ENCODE measurements at places on chromosomes 12 and 14.

DNA sequence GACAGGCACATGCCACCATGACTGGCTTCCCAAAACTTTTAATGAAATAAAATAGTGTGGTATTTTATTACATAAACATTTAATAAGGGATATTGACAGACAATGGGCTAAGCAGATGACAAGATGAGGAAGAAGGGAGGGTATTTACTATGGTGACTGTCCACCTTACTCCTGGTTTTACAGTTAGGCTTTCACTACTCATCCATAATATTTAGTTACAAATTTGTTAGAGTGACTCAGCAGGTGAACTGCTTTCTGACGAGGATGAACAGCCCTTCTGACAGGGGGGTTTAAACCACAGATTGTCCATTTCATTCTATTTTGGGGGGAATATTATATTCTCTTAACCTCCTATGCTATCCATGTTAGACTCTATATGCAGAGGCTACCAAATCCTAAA lies 3.6 kb upstream of the PALS1 start:
- DNase-seq, result no peak

DNA sequence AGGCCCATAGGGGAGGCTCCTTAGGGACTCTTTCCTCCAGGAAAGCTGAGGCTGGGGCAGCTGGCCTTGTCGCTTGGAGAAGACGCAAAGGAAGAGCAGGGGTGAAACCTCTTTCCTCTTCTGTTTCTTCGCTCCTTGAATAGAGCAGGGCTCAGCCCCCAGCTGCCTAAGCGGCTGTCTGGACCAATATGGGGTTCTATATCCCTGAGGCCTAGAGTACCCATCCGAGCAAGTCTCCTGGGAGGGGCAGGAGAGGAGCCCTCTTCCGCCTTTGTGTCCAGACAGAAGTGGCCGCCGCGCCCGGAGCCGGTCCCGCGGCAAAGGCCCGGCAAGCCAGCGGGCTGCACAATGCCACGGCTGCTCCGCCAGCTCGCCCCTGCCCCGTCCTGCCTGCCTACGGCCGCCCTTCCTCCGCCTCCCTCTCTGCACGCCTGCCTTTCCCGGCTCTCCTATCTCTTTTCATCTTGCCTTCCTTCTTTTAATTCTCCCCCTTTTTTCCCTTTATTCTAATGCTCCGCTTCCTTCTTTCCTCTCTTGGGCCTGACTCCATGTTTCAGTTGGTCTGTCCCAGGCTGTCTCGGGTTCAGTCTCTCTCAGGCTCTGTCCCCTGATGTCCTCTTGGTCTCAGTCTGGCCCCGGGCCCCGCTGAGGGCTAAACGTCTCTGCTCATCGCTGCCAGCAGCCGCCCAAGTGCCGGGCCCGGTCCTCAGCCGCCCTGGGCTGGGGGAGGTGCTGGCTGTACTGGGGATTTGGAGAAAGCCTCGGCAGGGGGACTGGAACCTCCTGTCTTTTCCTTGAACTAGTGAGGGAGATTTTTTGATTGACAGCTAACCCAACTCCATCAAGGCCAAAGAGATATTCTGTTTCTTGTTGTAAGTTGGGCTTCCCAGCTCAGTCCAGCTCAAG lies 2.5 kb upstream of the HOXC9 start:
- no peak for DNase-seq

DNA sequence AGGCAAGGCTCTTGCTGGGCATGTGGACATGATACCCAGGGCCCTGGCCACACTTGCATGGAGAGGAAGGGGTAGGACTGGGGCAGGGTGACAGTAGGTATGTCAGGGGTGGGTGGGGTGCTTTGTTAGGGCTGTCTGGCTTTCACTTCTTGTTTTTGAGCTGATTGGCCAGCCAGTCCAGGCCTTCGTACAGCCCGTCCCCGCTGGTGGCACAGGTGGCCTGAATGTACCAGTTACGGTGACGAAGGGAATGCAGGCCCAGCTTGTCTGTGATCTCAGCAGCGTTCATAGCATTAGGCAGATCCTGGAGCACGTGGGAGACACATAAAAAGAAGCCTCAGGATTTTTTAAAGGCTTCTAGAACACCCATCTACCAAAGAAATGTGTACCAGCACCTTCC lies 13.5 kb upstream of the FKBP11 start:
- no peak for DNase-seq

GRCh38 chr14:94441130-94441529 lies 11.5 kb downstream of the SERPINA11 start:
- DNase-seq, result no peak

DNA sequence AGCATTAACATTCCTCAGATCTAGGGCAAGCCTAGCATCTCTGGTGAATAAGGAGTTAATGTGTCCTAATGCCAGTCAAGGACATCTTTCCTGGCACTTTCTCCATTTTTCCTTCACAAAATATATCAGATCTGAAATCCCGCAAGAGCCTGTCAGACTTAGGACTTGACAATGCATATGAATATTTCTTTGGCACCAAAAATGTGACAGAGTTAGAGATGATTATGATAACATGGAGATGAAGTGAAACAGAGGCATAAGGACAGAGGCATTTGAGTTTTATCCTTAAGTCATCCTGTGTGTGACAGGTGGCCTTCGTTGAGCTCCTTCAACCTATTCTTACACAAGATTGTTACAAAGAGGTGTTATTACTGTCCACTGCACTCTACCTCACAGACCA lies 388.0 kb downstream of the EMP1 start:
- DNase-seq, result no peak

GRCh38 chr14:44453433-44454171 lies 53.5 kb downstream of the FSCB start:
- DNase-seq, result no peak

- DNase-seq, result no peak
These were observed 848.7 kb downstream of the NRXN3 start for GRCh38 chr14:79018836-79019235.

GRCh38 chr14:66005900-66006434 lies 480.2 kb upstream of the CCDC196 start:
- no peak for DNase-seq

DNA sequence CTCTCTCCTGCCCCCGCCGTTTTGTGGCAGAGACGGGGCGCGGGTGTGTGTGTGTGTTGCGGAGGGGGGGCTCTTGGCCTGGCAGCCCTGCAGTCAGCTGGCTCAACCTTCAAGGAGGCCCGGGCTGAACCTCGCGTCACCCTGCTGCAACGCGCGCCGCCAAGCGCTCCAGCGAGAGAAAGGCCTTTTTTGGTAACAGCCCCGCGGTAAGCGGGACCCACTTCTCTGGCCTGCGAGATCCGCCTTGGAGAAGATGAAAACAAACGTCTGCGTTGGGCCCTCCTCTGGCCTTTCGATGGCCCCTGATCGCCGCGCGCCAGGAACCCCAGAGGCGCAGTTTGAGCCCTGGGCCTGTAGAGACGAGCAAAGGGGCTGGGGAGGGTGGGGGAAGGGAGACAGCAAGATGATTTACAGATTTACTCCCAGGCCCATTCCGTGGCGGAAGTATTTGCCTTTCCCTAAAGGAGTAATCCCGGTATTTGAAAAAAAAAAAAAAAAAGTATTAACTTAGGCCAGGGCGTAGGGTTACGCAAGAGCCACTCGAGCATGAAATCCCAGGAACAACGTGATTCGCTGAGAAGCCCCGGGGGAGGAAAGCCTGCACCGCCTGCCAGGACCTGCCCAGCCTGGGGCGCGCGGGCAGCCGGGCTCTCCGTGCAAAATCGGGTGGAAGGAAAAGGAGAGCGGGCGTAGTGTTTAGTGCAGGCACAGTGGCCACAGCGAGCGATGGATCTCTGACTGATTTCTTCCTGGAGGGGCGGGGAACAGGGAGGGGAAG lies 4.5 kb upstream of the IRF2BPL start:
- peak; percentile 76 for DNase-seq

Data from effector memory CD4-positive, alpha-beta T cell (primary cell).